Stimulated activated CD8-positive, alpha-beta memory T cell treated with anti-CD3 and anti-CD28 coated beads, Interleukin-4, amount 100 ng/mL, for 48 hours (primary cell): ENCODE measurements at places on chromosomes 13 and 19.

DNA sequence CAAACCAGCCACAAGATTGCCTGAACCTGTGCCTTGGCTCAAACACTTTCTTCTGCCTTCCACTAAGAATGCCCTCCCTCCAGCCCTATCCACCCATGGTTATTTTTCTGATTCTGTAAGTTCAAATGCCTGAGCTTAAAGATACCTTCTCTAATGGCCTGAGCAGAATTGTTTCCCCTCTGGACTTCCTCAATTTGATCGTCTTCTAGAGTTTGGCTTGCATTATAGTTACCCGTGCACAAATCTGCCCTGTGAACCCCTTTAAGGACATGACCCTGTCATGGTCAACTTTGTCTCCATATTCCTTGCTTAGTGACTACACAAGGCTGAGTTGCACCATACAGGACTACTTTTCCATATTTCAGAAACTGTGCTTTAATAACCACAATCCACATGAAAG lies 481.0 kb downstream of the FOXO1 start:
- DNase-seq: no peak

GRCh38 chr13:30744056-30744680 lies 8.8 kb downstream of the ALOX5AP start:
- peak; percentile 86 for DNase-seq

DNA sequence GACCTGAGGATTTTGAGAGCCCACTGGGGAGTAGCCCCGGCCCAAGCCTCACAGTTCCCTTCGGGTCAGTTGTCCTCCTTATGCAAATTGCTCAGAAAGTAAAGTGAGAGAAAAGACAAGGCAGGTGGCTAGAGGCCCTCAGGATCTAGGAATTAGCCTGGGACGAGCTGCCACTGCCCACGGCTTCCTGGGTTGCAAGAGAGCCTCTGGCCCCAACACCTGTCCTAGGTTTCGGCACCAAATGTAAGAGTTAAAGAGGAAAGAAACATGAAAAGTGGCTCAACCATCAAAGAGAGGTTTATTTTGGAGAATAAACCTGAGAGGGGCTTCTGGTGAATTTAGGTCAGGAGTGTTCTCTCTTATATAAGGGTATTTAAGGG lies 25.6 kb downstream of the TMEM255B start:
- DNase-seq: no peak

- no peak for DNase-seq
Observed at GRCh38 chr13:92256211-92256610, 857.8 kb downstream of the GPC5 start.

DNA sequence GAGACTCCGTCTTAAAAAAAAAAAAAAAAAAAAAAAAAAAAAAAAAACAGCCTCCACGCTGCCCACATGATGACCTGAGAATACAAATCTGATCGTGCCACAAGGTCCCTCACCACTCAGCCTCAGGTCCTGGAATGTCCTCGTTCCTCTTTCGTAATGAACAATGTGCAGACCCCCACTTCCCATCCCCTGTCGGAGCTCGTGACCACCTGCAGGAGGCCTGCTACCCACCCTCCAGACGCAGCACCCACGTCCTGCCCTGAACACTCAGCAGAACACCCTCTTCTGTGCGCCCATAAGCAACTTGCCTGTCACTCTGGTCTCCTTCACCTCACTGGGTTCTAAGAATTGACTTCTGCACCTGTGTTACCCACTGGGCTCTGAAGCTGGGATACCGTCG lies 166.4 kb downstream of the KATNAL1 start:
- no peak for DNase-seq

- no peak for DNase-seq
Observed at GRCh38 chr19:53947624-53948023, 15.1 kb upstream of the CACNG8 start.

- DNase-seq: no peak
Observed at GRCh38 chr13:50344717-50345116, 329.5 kb downstream of the KCNRG start.

- no peak for DNase-seq
Observed at GRCh38 chr19:10533646-10534386, 9.9 kb upstream of the ATG4D start.
